ENCODE measurements at places on chromosomes 7 and 10. TPM values are rescaled to one million over a fixed set of nuclear protein-coding genes. Genes with fewer than 3 reads are reported as not detected.

GRCh38 chr10:61888744-61889143, 12.8 kb upstream of the ARID5B start:
- H3K27me3 ChIP-seq, result no peaks in the 10 kb centered on the region
- H3K4me1 ChIP-seq, result peaks cover 13% of the 10 kb centered on the region
- H3K4me3 ChIP-seq, result no peak overlapping the region

DNA sequence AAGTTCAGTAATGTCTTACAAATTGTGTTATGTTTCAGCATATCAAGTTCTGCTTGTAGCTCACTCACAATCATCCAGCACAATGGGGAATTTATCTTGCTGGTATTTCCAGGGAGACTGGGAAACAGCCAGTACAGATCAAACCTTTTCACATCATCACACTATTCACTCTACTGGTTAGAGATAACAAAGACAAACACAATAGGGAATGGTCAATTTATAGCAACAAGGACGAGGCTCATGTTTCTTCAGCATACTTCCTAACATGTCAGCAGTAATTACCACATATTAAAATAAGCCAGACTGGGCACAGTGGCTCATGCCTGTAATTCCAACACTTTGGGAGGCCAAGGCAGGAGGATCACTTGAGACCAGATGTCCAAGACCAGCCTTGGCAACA, 38.3 kb downstream of the TOMM7 start:
- no peak overlapping the region for H3K4me3 ChIP-seq
- DNase-seq, result no peak
- H3K4me1 ChIP-seq, result no peaks in the 10 kb centered on the region
- no peak overlapping the region for H3K27ac ChIP-seq
- no peaks in the 10 kb centered on the region for H3K36me3 ChIP-seq
- H3K27me3 ChIP-seq, result peaks cover 3% of the 10 kb centered on the region

DNA sequence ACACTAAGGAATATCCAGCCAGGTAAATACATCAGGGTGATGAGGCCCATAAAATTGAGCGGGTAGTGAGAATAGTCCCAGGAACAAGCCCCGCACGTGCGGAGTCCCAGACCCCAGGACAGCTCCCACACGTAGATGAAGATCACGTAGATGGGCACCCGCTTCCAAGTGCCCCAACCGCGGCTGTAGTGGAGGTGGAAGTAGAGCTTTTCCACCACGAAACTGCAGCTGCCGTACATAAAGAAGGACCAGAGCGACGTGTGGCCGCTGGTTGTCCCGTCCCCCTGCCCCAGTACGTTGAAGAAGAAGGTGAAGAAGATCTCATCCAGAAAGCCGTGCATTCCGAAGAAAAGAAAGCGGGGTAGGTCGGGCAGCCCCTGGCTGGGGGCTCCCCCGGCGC, 948 bp downstream of the TMEM229A start:
- peaks cover 51% of the 10 kb centered on the region for H3K27me3 ChIP-seq
- H3K36me3 ChIP-seq, result no peaks in the 10 kb centered on the region
- no peak overlapping the region for H3K27ac ChIP-seq
- H3K4me3 ChIP-seq, result no peak overlapping the region
- no peak for DNase-seq
- peaks cover 5% of the 10 kb centered on the region for H3K4me1 ChIP-seq

Gene FBXO24
- 2.1 TPM for total RNA-seq

Gene ADARB2
- total RNA-seq, result not detected

DNA sequence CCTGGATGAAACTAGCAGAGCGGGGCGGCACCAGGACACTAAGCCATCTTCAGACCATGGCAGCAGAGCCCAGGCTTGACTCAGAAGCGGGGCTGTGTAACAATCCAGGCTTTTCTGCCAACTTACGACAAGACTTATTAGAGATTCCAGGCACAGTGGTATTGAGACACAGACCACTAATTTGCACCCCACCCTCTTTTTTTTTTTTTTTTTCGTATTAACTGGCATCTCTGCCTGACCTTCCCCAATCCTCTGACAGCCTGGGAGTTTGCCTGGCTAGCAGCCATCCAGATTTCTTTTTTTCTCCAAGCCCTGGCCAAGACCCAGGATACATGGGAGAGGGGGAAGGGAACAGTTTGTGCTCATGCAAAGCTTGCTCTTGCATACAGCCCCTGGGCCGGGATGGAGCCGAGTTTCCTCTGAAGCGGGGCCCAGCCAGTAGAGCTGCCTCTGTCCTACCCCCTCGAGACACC, 182.4 kb downstream of the PLXNA4 start:
- H3K4me1 ChIP-seq, result no peaks in the 10 kb centered on the region
- no peak overlapping the region for H3K27ac ChIP-seq
- H3K36me3 ChIP-seq, result no peaks in the 10 kb centered on the region
- no peak overlapping the region for H3K4me3 ChIP-seq

Gene INMT
- total RNA-seq, result 0.09 TPM

DNA sequence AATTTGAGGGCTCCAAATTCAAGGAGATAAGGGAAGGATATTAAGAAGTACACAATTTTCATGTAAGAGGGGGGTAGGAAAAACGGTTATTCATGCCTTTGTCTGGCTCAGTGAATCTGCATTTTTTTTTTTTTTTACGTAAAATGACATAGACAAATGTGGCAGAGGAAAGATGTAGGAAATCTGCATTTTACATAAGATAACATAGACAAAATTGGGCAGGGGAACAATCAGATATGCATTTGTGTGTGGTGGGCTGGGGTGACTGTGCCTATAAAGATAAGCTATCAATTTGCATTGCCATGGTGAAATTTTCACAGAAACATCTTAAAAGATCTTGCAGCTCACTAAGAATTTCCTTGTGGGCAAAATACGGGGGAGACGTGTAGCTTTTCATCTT, 92.7 kb upstream of the GPR141 start:
- no peak overlapping the region for H3K27ac ChIP-seq
- H3K4me3 ChIP-seq, result no peak overlapping the region
- no peaks in the 10 kb centered on the region for H3K4me1 ChIP-seq
- peaks cover 20% of the 10 kb centered on the region for H3K27me3 ChIP-seq

DNA sequence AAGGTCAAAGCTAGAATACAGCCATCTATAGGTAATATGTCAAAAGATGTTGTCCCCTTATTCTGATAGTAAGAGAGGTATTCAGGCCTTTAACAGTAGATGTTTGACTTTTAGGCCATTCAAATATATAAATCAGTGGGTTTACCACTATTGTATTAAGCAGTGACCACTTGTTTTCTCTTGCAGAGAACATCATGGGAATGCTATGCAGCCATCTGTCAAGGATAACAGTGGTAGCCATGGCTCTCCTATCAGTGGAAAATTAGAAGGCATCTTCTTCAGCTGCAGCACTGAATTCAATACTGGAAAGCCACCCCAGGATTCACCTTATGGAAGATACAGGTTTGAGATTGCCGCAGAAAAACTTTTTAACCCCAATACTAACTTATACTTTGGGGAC, 68.4 kb downstream of the PHYHIPL start:
- no peak overlapping the region for H3K27ac ChIP-seq
- no peak for DNase-seq
- H3K36me3 ChIP-seq, result no peaks in the 10 kb centered on the region
- H3K4me1 ChIP-seq, result no peaks in the 10 kb centered on the region
- peaks cover 5% of the 10 kb centered on the region for H3K27me3 ChIP-seq

- no peak for DNase-seq
- no peak overlapping the region for H3K4me3 ChIP-seq
- no peaks in the 10 kb centered on the region for H3K36me3 ChIP-seq
- H3K27ac ChIP-seq, result no peak overlapping the region
- H3K27me3 ChIP-seq, result peaks cover 23% of the 10 kb centered on the region
- peaks cover 17% of the 10 kb centered on the region for H3K4me1 ChIP-seq
Measured at GRCh38 chr7:127189886-127190285, 62.9 kb downstream of the GRM8 start.

Gene AKR1C8
- total RNA-seq, result not detected

GRCh38 chr7:24741679-24742505, 15.4 kb downstream of the GSDME start:
- no peak overlapping the region for H3K27ac ChIP-seq
- no peak for DNase-seq
- no peak overlapping the region for H3K4me3 ChIP-seq
- no peaks in the 10 kb centered on the region for H3K36me3 ChIP-seq
- peaks cover 20% of the 10 kb centered on the region for H3K27me3 ChIP-seq

- H3K36me3 ChIP-seq, result no peaks in the 10 kb centered on the region
- peaks cover 5% of the 10 kb centered on the region for H3K27me3 ChIP-seq
- no peaks in the 10 kb centered on the region for H3K4me1 ChIP-seq
- no peak overlapping the region for H3K4me3 ChIP-seq
Measured at GRCh38 chr7:43328785-43329380, 216.4 kb downstream of the HECW1 start.

DNA sequence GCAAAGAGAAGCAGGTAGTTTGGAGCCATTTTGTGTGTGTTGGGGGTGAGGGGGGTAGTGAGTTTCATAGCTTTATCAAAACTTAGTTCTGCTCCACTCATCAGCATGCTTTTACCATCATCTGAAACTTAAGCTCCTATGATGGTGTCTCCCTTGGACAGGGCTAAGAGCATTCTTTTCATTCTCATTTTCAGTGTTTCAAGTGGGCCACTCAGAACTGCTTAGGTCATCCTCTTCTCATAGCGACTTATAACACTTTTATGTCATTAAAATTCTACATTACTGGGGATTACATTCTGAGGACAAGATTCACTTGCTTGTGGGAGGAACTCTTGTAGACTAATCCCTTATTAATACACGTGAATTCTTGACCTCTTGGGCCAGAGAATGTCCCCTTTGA, 649.4 kb downstream of the SUGCT start:
- no peaks in the 10 kb centered on the region for H3K36me3 ChIP-seq
- DNase-seq, result no peak
- no peak overlapping the region for H3K27ac ChIP-seq
- no peaks in the 10 kb centered on the region for H3K4me1 ChIP-seq
- H3K4me3 ChIP-seq, result no peak overlapping the region
- no peaks in the 10 kb centered on the region for H3K27me3 ChIP-seq

Gene FAM25C
- not detected for total RNA-seq

Gene PTPN20
- total RNA-seq, result 1.3 TPM

- H3K27me3 ChIP-seq, result peaks cover 1% of the 10 kb centered on the region
- H3K4me1 ChIP-seq, result no peaks in the 10 kb centered on the region
- no peaks in the 10 kb centered on the region for H3K36me3 ChIP-seq
Measured at GRCh38 chr10:61042533-61042932, 98.5 kb upstream of the RHOBTB1 start.

Gene NPTX2
- total RNA-seq, result not detected

- no peaks in the 10 kb centered on the region for H3K36me3 ChIP-seq
- no peak overlapping the region for H3K27ac ChIP-seq
- no peaks in the 10 kb centered on the region for H3K27me3 ChIP-seq
- no peak overlapping the region for H3K4me3 ChIP-seq
- no peaks in the 10 kb centered on the region for H3K4me1 ChIP-seq
Measured at GRCh38 chr7:91345449-91345848, 81.2 kb downstream of the FZD1 start.

Gene SRRM3
- total RNA-seq, result not detected

DNA sequence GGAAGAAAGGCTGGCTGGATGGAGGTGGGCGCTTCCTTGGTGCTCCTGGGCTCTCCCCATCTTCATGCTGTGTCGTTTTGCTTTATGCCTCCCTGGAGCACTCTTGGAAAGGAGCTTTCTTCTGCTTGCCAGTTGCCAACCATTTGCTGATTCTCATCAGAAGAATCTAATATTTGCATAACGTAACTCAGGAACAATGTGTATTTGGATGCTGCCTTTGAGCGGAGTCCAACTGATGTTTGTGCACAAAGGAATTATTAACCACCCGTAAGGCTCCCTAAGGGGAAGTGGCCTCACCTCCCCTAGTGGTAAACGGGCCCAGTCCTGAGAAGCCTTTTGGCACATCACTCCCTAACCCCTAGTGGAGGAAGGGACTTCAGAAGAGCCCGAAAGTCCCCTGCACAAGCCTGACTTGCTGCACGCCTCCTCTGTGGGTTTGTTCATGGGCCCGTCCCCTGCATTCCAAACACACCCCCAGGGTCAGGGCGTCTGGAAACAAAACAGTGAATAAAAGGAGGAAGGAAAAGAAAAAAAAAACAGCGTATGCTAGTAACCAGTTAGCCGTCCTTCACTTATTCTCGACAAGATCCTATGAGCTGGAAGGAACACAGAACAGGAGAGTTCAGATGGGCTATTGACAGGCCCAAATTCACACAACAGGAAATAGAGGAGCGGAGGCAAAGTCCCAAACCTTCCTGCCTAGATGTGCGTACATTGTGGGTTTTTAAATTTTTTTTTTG, 602.2 kb downstream of the LRMDA start:
- no peak for DNase-seq
- H3K27ac ChIP-seq, result no peak overlapping the region
- H3K4me3 ChIP-seq, result no peak overlapping the region

GRCh38 chr7:159122276-159122675, 22.4 kb downstream of the VIPR2 start:
- H3K27me3 ChIP-seq, result no peaks in the 10 kb centered on the region
- H3K4me3 ChIP-seq, result no peak overlapping the region
- H3K27ac ChIP-seq, result no peak overlapping the region
- no peak for DNase-seq

DNA sequence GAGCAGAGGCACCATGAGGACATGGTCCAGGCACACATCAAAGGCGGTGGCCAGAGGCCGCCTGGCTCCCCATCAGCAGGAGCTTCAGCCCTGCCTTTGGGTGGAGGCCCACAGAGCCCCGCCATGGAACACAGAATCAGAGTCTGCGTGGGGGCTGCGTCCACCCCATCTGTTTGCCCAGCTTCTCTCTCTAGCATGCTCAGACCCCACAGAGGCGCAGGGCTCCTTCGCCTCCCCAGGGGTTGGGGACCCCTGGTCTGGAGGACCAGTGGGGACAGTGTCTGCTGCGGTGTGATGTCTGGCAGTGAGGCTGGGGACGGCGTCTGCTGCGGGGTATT, 321.9 kb downstream of the PTPRN2 start:
- no peaks in the 10 kb centered on the region for H3K27me3 ChIP-seq

Gene EPHB6
- total RNA-seq, result 15.1 TPM
